ENCODE measurements at places on chromosomes 6 and 20.

DNA sequence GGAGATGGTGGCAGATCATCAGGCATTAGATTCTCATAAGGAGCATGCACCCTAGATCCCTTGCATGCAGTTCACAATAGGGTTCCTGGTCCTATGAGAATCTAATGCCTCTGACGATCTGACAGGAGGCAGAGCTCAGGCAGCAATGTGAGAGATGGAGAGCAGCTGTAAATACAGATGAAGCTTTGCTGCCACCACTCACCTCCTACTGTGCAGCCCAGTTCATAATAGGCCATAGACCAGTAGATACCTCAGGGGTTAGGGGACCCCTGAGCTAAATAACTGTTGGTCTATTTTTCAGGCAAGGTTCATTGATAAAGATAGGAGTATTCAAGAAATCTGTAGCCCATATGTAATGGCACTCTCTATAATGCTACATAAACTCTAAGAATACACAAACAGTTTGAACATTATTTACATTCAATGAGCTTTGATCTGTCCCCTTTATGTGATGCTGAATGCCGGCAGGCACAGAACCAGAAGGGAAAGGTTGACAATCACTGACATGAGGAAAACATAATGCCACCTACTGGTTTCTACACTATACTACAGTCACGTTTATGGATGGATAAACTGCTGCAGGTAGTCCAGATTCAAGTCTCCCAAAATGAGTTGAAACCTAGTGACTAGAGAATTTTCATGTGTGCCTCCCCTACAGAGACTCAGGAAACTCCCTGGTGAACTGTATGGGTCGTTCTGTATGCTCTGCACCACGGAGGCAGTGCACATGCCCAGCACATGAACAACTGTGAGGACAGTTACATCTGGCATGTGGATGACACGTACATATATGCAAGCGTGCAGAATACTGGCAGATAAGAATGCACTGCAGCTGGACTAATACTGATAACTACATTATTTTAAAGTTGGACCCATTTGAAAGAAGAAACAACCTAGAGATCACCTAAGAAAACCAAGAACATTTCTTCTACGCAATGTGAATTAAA, 72.0 kb downstream of the DST start:
- DNase-seq: no peak

DNA sequence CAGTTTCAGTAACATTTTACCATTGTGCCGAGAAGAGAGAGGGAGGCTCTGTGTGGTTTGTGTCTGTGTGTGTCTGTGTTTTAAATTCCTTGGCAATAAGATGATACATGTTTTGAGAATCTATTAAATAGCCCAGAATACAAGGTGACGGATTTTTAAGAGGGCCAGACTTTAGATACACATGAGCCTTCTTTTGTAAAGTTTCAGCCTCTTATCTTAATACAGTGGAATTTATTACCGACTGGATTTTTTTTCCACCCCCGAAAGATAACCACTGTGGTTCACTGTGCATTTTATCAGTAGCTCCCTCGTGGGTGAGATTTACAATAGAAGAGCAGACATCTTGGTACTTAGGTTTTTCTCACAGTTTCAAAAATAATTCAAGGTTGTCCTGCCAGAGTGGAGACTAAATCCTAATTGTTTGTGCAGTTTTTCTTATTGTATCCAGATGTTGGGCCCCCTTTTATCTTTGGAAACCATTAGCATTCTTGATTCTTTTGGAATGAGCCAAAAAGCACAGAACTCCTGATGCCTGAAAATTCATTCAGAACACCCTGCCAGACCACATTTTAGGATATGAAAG, 49.9 kb downstream of the STK4 start:
- no peak for DNase-seq

DNA sequence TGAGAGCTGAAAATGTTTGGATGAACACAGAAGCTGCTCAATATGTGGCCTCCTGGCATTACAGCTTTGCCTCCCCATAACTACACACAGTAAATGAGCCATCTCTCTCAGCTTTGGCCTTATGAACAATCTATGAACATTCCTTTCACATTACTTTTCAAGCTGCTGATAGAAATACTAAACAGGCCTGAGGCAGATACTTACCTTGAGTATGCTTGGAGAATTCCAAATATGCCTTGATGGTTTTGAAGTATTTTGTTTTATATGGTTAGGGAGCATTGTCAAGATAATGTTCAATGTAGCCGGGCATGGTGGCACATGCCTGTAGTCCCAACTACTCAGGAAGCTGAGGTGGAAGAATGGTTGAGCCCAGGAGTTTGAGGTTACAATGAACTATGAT, 104.5 kb downstream of the CD24 start:
- DNase-seq: no peak

GRCh38 chr20:32067234-32067821, 15.3 kb downstream of the HCK start:
- no peak for DNase-seq

DNA sequence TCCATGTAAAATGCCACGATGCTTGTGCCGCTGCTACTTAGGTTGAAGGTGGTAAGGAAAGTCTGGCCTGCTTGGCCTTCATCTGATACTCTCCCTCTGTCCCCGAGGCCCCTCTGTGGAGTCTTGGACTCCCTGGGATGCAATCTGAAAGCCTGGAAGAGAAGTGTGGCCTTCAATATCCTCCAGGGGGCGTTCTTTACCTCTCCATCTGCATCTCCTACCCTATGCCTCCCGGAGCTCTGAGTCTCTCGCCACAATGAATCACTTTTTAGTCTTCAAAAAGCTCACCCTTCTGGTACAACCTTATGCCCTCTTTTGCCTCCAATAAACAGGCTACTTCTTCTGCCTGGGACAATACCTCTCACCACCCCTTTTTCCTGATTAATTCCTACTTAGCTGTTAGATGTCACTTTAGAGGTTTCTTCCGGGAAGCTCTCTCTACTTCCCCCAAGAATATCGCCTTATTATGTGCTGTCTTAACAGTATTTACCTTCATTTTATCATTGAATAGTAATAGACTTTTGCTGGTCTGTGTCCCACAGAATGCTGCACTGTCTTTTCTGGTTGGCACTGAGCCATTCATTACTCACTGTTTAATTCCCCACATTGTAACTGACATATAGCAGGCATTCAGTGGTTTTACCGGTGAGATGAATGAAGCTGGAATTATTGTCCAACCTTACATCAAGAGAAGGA, 13.9 kb upstream of the ATG5 start:
- no peak for DNase-seq

DNA sequence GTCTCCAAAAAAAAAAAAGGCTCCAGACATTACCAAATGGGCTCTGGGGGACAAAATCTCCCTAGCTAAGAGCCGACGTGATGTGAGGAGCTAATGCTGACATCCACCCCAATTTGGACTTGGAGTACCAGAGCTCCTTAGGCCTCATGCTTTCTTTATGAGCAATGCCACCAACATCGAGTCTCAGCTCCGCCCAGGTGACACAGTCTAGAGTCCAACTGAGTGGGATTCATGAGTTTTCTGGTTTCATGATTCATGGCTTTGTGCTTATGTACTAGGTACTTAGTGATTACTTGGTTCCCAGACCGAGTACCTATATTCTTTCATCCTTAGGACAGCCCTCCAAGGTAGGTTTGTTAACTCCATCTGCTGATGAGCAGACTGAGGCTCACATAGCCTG, 4.4 kb downstream of the ANKRD60 start:
- no peak for DNase-seq
